ENCODE measurements at places on chromosomes 7 and 10.

DNA sequence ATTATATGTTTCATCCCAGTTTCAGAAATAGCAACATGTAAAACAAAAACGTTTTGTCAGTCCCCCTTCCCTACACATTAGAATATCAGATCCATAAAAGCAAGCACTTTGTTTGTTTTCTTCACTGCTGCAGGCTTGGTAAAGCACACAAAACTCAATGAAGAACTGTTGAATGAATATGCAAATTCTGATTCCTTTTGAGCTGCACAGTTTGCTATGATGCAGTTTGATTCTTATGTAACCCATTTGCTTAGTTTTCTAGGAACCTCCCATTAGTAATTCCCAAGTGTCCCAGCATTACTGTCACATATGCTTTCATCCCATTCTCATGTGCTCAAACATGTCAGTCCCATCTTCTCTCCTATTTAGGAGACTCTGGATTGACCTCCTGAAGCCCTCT, 26.1 kb upstream of the CHCHD3 start:
- H3K4me3 ChIP-seq, result no peak overlapping the region
- H3K4me1 ChIP-seq, result no peaks in the 10 kb centered on the region
- DNase-seq, result no peak
- H3K27ac ChIP-seq, result no peak overlapping the region

DNA sequence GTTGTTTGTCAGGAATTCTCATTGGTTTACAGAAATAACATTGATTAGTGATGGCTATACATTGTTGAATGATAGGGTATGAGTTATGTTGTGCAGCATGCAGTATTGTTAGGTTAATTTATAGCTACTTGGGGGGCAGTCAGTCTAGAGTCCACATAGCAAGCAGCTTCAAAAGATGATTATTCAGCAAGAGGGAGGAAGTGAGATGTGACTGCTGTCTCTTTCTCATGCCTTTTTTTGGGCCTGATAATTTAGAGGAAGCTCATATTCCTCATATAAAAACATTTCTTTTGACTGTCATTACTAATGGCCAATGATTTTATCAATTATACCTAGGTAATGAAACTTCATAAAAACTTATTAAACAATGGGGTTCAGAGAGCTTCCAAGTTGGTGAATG, 3.4 kb upstream of the TBRG4 start:
- DNase-seq, result no peak
- no peak overlapping the region for H3K27ac ChIP-seq
- no peak overlapping the region for H3K4me3 ChIP-seq
- H3K27me3 ChIP-seq, result no peaks in the 10 kb centered on the region
- no peaks in the 10 kb centered on the region for H3K36me3 ChIP-seq

- H3K27me3 ChIP-seq, result no peaks in the 10 kb centered on the region
- no peak overlapping the region for H3K27ac ChIP-seq
- DNase-seq, result no peak
- no peaks in the 10 kb centered on the region for H3K36me3 ChIP-seq
Measured at GRCh38 chr7:11935905-11936304, 103.9 kb upstream of the THSD7A start.

DNA sequence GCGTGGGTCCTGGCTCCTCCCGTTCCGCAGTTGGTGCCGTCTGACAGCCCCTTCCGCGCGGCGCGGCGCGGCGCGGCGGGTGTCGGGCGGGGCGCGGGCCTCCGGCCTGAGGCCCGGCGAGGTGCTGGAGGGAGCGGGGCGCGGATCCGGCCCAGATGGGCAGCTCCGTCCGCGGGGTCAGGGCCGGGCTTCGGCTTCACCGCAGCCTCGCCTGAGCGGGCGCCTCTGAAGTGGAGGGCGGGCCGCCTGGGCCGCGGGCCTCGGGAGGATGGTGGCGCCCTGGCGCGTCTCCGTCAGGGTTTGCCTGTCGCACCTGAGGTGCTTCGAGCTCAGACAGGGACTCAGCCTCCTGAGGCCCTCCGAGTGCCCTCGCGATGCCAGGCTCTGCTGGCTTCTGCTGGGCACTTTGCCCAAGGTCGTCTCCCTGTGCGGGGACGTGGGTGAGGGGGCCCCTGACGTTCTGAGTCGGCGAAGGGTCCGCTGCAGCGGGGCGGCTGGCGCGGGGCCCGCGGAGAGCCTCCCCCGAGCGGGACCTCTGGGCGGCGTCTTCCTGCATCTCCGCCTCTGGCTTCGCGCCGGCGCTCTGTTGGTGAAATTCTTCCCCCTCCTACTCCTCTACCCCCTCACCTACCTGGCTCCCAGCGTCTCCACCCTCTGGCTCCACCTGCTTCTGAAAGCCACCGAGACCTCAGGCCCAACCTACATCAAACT, 473 bp downstream of the ADCK2 start:
- DNase-seq, result peak; percentile 84
- no peaks in the 10 kb centered on the region for H3K27me3 ChIP-seq
- H3K4me3 ChIP-seq, result peak overlapping the region; percentile 81
- H3K36me3 ChIP-seq, result no peaks in the 10 kb centered on the region
- peak overlapping the region; percentile 73 for H3K27ac ChIP-seq
- H3K4me1 ChIP-seq, result peaks cover 7% of the 10 kb centered on the region

GRCh38 chr10:4018054-4018511, 233.1 kb upstream of the KLF6 start:
- no peaks in the 10 kb centered on the region for H3K4me1 ChIP-seq
- no peak overlapping the region for H3K4me3 ChIP-seq
- no peak for DNase-seq
- no peak overlapping the region for H3K27ac ChIP-seq
- H3K36me3 ChIP-seq, result no peaks in the 10 kb centered on the region
